ENCODE measurements at places on chromosomes 12 and 14.

GRCh38 chr12:125247477-125247876 is 182.2 kb downstream of the AACS start:
- DNase-seq, result no peak

- DNase-seq, result no peak
Measured at GRCh38 chr12:50353869-50354593, 42.4 kb downstream of the FAM186A start.

GRCh38 chr14:64450255-64450654 is 15.0 kb upstream of the AKAP5 start:
- DNase-seq, result no peak

GRCh38 chr12:16593546-16593945 is 12.4 kb downstream of the LMO3 start:
- DNase-seq, result no peak

GRCh38 chr12:59940631-59941342 is 345.0 kb downstream of the SLC16A7 start:
- no peak for DNase-seq

DNA sequence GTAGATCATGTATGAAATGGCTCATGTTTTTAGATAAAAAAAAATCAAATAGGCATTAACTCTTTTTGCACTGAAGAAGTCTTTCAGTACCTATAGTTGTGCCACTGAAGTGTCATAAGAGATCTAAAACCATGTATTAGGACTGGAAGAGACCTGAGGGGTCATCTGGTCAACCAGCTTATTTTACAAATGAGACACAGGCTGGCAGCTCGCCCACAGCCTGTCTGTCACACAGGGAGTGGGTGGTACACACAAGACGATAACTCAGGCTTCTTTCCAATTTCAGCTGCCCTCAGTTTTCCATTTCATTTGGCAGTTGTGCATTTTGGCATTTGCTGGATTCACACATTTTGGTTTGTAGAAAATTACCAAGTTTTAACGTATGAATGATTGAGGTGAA is 34.7 kb downstream of the C12orf75 start:
- no peak for DNase-seq

DNA sequence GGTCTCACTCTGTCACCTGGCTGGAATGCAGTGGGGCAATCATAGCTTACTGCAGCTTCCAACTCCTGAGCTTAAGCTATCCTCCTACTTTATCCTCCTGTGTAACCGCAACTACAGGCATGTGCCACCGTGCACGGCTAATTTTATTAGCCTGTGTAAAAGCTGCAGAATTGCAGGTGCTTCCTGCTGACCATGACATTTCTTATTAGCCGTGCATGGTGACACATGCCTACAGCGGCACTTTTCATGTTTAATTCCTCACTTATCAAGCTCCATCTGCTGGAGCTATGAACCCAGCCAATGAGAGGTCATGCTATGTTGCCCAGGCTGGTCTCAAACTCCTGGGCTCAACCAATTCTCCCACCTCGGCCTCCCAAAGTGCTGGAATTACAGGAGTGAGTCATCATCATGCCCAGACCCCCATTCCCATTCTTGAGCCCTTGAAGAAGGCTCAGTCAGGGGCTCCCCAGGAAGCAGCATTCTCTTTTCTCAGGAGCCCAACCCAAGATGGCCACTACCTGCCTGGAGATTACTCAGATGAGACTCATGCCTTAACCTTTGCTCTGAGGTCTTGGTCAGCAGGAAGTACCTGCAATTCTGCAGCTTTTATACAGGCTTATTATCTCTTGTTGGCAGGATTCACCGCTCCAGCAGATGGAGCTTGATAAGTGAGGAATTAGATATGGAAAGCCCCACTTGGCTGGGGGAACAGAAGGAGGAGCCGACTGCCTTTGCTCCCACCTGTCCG is 503.2 kb downstream of the MED13L start:
- DNase-seq, result no peak

DNA sequence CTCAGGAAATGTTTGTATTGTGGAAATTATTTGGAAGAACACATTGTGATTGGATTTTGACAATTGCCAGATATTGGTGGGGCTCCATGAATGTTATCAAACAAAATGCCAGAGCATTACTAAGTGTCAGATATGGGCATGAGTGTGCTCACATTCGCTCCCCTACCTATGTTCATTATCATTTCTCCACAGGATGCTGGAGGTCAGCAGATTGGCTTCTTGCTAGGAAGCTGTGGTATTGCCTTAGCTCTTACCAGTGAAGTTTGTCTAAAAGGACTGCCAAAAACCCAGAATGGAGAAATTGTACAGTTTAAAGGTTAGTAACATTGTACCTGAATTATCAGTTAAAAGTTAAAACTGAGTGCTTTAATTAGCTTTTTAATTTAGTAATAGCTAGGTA is 78.3 kb upstream of the ATF1 start:
- no peak for DNase-seq

DNA sequence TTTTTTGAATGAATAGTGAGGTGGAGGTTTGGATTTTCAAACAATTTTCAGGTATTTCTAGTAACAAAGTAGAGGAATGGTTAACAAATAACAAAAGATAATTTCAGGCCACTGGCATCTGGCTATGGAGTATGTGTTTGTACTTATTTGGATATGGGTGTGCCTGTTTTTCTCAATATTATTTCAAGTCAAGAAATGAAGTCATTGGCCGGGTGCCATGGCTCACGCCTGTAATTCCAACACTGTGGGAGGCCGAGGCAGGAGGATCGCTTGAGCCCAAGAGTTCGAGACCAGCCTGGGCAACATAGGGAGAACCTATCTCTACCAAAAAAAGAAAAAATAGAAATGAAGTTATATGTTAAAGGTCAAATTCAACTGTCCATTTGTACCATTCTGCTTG is 13.9 kb downstream of the SLC35E3 start:
- DNase-seq, result no peak

- DNase-seq, result no peak
Measured at GRCh38 chr14:23729720-23730387, 93.7 kb downstream of the DHRS2 start.

DNA sequence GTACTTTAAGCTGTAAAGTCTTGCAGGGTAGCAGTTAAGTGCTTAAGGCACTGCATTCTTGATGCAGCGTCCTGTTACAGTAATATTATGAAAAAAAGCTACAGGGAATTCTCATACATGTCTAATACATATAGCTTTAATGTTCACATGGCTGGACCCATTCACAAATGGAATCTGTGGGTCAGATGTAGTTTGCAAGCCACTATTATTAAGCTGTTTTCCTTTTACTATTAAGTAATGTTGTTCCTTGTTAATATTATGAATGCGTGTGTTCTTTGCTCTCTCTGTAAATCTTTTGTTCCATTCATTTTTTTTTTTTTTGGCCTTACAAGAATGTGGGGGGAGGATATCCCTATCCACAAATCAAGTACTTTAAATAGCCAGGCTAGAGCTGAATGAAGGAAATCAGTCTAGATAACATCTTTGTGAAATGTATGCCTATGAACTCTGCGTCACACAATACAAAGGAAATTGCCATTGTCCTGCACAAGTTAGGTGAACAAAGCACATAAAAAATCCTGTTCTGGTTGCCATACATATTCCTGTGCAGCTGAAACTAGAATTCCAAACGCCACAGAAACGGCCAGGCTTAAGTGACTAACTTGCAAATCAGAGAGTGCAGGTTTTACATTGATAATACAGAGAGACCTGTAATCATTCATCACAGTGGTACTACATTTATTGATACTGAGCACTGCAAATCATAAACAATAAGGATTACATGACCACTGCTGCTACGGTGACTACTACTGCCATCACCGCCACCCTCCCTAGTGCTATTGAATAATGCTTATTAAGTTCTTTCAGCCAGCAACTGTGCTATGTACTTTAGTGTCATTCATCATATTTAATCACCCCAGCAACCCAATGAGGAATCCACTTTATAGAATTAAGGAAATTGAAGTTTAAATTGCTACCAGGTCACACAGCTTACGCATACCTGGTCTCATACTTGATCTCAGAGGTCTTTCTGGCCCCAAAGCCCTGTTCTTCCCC is 111.9 kb downstream of the HMGA2 start:
- DNase-seq, result no peak

GRCh38 chr12:89288959-89289358 is 63.3 kb downstream of the DUSP6 start:
- DNase-seq, result no peak

Measured in GM12878 (cell line).